Retina (tissue), 1 donor: ENCODE measurements at places on chromosomes 16 and 17.
A peak's percentile ranks its signal among the peaks of the same experiment; 100 is the strongest.

- no peak for DNase-seq
Observed at GRCh38 chr16:476039-476438, 50.6 kb downstream of the RAB11FIP3 start.

- peak; percentile 72 for DNase-seq
Observed at GRCh38 chr17:1275962-1276736, 3.3 kb upstream of the TRARG1 start.

GRCh38 chr17:49229805-49230600, 584 bp downstream of the PHOSPHO1 start:
- DNase-seq: no peak

DNA sequence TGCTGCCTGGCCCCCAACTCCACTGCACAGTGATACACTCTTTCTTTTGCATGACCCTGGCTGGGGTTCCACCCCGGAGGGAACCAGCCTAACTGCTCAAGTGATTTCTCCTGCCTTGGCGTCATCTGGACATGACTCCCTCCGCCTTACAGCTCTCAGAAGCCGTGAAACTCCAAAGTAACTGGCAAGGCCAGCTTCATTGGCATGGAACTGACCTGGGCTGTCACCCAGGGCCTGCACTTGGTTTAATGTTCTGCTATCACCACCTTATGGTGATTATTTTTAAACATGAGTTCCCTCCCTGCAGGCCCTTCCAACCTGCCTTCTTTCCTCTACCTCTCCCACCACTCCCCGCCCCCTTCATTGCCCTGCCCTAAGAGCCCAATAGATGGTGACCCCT, 139.7 kb upstream of the CDH5 start:
- no peak for DNase-seq

DNA sequence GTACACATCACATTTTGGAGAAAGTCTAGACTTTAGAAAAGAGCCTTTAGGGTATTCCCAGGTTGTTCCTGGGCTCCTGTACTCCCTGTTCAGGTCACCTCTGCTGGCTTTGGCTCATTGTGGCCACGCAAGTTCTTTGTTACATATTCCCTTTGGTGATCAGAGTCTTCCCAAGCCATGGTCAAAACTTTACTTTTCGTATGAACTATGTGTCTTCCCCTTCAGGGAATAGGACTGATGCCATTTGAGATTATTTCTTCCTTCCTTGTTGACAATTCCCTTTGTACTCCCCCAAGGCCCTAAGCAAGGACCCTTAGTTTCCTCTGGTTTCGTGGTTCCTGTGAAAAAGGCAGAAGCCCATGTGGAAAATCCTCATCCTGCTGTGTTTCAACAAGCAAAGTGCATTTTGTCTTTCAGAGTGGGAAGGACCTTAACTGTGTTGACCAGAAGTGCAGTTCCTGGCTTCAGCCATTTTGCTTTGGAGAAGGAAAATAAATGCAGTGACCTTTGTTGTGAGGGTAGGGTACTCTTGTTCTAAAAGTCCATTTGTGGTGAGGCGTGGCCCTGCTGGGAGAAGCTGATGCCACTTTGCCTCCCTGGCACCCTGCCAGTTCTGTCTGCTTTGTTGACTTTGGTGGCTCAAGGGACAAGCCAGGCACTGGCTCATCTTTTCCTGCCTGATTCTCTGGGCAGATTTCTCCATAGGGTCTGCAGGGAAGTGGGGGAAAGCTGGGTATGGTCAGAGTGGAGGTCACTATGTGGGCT, 55.1 kb downstream of the ZNRF1 start:
- peak; percentile 28 for DNase-seq

- no peak for DNase-seq
Observed at GRCh38 chr16:14074544-14074943, 3.4 kb downstream of the MRTFB start.
